ENCODE measurements at places on chromosomes 3 and 15. TPM values are rescaled to one million over a fixed set of nuclear protein-coding genes. Genes with fewer than 3 reads are reported as not detected.

The GRAMD1C gene
- polyA plus RNA-seq, result 9.3 TPM

The SLITRK3 gene
- 0.48 TPM for polyA plus RNA-seq

The RETNLB gene
- polyA plus RNA-seq, result not detected

The NMNAT3 gene
- 7.3 TPM for polyA plus RNA-seq

The FRMD5 gene
- polyA plus RNA-seq, result 1.00 TPM

The BMF gene
- polyA plus RNA-seq, result 6.5 TPM

The ZMYND10 gene
- 0.87 TPM for polyA plus RNA-seq

The CCDC39 gene
- not detected for polyA plus RNA-seq

The ACP3 gene
- polyA plus RNA-seq, result 8.3 TPM

The PARP14 gene
- polyA plus RNA-seq, result 5.0 TPM

The ZIC1 gene
- polyA plus RNA-seq, result not detected

The UBAP1L gene
- polyA plus RNA-seq, result 2.9 TPM

The EXD1 gene
- polyA plus RNA-seq, result not detected

The ALDH1A2 gene
- polyA plus RNA-seq, result 3.5 TPM

The GABRR3 gene
- polyA plus RNA-seq, result not detected

Data from stomach (tissue), 19 donors.